AG10803 (cell line): ENCODE measurements at places on chromosomes 4 and X.

GRCh38 chr4:185222598-185222997 lies 13.2 kb downstream of the SNX25 start:
- DNase-seq, result peak; percentile 85

- DNase-seq, result no peak
Observed at GRCh38 chrX:119647552-119648420, 41.6 kb upstream of the NKRF start.

DNA sequence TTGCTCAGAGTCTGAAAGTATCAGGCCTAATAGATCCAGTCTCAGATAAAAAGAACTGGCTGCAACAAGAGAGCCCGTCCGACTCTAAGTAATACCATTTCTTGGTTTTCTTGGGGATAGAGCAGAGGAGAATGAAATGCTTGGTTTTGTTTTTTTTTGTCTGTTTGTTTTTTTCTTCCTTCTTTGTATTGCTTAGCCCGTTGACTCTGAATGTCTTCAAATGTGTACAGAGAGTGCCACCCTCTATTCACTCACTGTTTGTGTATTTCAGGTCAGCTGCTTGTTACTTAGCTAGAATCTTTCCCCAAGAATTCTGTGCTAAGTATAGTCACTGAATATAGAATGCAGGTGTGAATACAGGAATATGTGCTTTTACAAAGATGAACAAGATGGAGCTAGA lies 5.7 kb upstream of the TMEM156 start:
- DNase-seq, result no peak

DNA sequence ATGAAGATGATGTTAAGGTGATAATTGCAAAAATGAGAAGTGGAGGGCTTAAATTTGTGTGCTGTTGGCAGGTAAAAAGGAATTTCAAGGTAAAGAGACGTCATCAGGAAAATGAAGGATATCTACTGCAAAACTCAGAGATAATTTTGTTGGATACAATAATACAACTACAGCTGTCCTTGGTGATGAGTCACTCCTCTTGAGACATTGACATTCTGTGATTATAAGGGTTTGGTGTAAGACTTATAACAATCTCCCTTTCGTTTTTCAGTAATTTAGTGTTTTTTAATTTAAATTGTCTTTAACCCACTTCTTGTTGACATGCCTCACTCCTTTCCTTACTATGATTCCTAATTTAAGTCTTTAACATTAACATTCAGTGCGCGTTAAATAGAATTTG lies 1074.1 kb upstream of the SLIT2 start:
- DNase-seq, result no peak

GRCh38 chrX:69565247-69565815 lies 50.6 kb upstream of the EDA start:
- DNase-seq, result no peak

DNA sequence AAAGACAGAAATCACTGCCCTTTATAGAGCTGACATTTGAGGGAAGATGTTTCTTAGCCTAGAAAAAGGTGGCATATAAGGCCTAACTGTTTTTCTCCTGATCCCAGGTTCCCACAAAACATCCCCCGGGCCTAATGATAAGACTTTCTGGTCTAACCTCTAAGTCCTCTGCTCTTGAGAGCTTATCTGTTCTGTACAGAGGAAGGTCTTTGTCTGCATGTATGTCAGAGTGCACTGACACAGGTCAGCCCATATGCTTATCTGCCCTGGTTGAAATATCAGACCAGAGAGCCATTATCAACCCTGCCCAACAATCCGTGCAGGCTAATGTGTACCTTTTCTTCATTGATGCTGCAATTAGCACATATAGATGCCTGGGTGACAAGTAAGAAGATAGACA lies 76.2 kb downstream of the ARHGEF9 start:
- DNase-seq, result no peak

DNA sequence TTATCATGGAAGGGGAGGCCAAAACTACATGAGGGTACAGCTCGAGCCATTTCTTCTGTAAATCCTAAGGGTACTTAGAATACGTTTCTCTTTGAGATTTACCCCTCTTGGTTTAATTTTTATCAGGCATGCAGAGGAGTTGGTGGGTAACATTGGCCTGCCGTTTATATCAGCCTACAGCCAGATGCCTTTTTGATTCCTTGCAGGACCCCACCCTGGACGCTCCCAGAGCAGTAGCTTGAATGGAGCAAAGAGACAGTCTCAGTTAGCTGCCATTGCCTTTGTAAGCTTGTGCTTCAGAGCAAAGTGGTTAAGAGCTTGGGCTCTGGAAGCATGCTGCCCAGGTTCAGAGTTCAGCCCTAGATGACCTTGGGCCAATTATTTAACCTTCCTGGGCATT lies 9.0 kb downstream of the DOCK11 start:
- DNase-seq, result no peak

DNA sequence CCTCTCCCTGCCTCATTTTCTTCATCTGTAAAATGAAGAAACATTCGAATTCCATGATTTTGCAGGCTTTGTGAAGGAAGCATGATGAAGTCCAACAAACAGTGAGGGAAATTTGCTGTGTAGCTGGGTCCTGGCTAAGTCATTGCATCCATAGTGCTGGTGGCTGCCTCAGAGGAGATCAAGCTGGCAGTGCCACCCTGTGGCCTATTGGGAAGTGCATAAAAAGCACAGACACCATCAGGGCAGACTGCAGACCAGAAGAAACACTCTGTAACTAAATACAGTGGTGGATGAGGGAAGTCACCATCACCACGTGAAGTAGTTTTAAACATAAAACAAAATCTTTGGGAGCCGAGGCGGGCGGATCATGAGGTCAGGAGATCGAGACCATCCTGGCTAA lies 40.7 kb upstream of the DDX3X start:
- DNase-seq, result no peak

- peak; percentile 15 for DNase-seq
Observed at GRCh38 chr4:73340917-73341316, 63.2 kb upstream of the ALB start.

DNA sequence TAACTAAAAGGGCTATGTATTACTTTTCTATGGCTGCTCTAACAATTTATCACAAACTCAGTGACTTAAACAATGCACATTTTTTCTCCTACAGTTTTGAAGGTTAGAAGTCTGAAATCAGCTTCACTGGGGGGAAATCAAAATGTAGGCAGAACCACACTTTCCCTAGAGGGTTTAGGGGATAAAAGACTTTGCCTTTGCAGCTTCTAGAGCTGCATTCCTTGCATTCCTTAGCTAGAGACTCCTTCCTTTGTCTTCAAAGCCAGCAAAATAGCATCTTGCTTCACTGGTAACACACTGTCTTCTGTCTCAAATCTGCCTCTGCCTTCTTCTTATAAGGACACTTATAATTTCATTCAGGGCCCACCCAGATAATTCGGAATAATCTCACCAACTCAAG lies 152.4 kb upstream of the SPIN4 start:
- peak; percentile 71 for DNase-seq

- no peak for DNase-seq
Observed at GRCh38 chr4:173858471-173858870, 328.4 kb upstream of the HAND2 start.

DNA sequence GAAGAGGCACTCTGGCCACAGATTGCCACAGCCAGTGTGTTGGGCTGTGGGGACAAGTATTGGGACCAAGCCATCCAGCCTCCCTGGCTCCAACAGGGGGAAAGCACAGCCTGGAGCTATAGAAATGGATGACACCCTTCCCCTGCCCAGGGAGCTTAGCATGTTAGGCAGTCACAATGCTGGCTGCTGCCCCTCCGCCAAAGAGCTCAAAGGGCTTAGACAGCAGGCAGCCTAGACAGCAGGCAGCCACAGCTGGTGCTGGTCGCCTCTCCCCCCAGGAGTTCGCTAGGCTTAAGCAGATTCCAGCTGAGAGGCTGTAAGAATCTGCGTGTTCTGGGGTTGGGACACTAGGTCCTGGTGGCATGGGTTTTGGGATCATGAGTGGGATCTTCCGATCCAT lies 94.5 kb upstream of the MXRA5 start:
- DNase-seq, result no peak

DNA sequence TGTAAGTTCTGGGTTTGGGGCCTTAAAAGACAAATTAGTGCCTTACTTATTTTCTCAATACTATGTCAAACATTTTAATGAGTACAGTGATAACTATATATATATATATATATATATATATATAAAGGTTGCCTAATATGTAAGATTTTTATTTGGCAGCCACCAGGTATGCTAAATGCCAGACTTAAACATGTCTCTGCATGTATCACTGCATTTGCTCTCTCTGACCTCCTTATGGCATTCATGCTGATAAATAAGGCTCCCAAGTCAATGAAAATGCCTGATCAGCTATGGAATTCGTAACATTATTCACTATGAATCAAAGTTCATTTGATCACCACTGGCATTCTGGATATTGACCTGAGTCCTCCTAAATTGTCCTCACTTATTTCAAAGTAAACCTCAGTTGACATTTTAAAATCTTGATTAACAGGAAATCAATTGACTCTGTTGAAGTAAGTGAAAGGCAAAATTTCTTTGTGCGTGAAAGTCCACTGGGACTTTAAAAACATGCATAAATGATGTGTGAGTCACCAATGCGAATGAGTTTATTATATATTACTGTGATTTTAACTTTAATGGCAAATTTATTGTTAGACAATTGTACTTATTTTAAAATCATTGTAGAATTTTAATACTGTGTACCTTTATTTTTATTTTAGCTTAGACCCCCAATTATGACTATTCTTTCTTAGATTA lies 29.2 kb upstream of the AREG start:
- no peak for DNase-seq

GRCh38 chr4:38210396-38211114 lies 250.4 kb downstream of the PTTG2 start:
- peak; percentile 60 for DNase-seq

- no peak for DNase-seq
Observed at GRCh38 chr4:55029821-55030503, 95.4 kb downstream of the KDR start.

- DNase-seq, result no peak
Observed at GRCh38 chr4:118760493-118760892, 75.3 kb downstream of the METTL14 start.

GRCh38 chr4:71009086-71009485 lies 15.6 kb downstream of the DCK start:
- peak; percentile 25 for DNase-seq

GRCh38 chr4:33400504-33400903 lies 2680.3 kb downstream of the PCDH7 start:
- DNase-seq, result no peak

DNA sequence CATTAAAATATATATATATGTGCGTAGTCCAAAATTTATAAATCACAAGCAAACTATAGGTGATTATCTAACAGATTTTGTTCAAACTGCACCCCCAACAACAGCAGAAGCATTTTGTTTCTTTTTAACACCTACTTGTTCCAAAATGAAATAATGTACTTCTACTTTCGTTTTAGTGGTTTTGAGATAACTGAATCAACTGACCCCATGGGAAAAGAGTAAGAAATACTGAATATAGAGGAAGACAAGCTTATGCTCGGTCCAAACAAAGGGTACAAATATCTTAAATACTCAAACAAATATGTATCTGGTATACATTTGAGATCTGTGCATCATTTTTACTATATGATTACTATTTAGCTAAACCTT lies 22.4 kb downstream of the MAP7D3 start:
- DNase-seq, result no peak

DNA sequence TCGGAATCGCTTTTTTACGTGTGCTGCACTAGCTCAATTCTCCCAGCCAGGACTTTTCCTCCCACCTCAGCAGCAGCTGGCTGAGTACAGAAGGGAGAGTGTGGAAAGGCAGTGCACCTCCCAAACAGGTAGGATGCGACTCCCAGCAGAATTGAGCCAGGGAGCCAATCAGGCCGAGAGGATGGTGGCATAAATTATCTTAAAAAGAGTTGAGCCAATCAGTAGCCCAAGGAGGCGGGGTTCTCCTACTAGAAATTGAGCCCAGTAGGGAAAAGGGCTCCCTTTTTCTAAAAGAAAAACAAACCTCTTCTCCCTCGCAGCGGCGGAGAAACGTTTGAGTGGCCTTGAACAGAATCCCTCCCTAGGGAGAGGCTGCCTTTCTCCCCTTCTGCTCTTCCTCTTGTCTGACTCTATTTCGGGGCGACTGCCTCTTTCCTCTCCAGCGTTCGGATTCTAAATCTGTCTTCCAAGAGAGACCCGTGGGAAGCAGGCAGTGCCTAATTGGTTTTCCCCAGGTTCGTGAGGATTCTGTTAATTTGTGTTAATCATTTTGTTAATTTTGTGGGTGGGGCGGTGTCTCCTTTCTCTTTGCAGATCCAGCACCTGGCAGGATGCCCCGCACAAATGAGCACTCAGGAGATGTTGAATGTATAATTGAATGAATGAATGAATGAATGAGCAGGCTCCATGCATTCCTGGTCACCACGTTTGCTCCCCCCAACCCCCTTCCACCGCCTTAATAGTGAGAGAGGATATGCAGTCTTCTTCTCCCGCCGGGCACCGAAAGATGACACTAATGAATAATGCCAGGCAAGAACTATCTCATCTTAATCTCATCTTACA lies at the start of gene GABRG1:
Gene GABRG1 (minus strand): TSS at position 142 of the 843 bp plus-strand sequence. CDS start 141 bp downstream, at position 1.
- no peak for DNase-seq

GRCh38 chr4:1809754-1810502 lies 16.8 kb downstream of the FGFR3 start:
- DNase-seq, result peak; percentile 53

DNA sequence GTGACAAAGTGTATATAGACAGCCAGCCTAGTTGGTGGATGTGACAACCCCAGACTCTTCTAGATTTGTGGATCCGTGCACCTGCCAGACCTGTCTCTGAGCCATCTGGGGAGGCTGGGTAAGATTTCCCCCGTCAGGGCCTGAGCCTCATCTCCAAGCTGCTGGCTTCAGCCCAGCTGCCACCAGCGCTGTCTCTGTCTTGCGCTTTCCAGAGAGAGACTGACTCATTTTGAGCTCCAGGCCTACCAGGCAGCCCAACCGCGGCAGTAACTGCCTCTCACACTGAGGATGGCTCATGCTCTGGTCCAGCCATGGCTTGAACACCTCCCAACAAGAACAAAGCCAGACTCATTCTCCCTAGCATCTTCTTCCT lies 26.4 kb downstream of the NOP14 start:
- peak; percentile 50 for DNase-seq

GRCh38 chrX:9681011-9681410 lies 84.6 kb downstream of the GPR143 start:
- DNase-seq, result no peak

DNA sequence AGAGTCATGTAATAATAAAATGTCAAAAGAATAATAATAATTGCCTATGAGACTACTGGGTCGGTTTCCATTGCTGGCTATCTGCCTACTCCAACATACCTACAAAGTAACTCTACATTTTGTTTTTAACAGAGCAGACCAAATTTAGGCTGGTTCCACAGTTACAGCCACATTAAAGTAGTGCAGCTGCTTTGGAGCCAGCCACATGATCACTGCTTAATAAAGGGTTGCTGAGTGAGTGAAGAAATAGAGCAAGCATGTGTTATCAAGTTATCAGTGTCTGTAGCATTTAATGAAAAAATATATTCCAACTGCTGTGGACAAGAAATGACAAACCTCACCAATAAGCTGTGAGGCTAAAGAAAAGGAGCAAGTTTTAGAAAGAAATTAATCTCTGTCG lies 782.3 kb downstream of the PCDH18 start:
- no peak for DNase-seq

DNA sequence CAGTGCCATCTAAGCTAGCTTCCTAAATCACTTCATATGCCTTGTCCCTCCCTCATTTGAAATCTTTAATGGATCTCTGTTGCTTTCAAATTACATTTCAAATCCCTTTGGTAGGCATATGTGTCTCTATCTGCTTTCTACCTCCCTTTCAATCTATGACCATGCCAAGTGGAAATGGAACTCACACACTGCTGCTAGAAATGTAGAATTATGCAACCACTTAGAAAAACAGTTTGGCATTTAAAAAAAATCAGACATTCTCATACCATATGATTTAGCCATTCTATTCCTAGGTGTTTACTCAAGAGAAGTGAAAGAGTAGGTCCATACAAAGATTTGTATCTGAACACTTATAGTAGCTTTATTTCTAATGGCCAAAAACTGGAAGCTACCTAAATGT lies 413.5 kb upstream of the INTU start:
- DNase-seq, result no peak
